HT1080 (cell line): ENCODE measurements at places on chromosomes 3 and 15.

DNA sequence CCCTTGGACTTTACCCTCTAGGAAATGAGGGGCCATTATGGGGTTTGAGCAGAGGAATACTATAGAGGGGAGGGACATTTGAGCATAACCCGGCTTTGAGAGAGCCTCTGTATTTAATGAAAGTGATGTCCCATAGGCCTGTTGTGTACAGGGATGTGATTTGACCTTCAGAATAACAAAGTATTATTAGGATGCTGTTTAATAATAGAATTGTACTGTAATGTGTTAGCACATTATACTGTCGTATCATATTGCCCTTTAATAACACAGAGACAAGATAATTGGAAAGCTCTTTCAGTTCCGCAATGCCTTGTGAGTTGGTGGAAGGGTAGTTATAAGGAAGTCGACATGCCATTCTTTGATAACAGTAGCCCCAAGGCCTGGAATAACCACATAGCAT, 328.3 kb downstream of the RYR3 start:
- DNase-seq = no peak

- DNase-seq = no peak
Observed at GRCh38 chr3:46905661-46906451, 28.3 kb downstream of the PTH1R start.

- DNase-seq = no peak
Observed at GRCh38 chr15:96264351-96264798, 66.1 kb upstream of the NR2F2 start.

GRCh38 chr3:190995156-190995555, 132.7 kb upstream of the GMNC start:
- no peak for DNase-seq

- no peak for DNase-seq
Observed at GRCh38 chr3:138938877-138939560, 7.9 kb downstream of the FOXL2 start.
